Activated CD8-positive, alpha-beta memory T cell treated with anti-CD3 and anti-CD28 coated beads, Interleukin-2, amount 50 U/mL, for 48 hours (primary cell): ENCODE measurements at places on chromosomes 7 and 10.

- no peak for DNase-seq
These were observed 80.0 kb upstream of the DDC start for GRCh38 chr7:50645186-50645585.

DNA sequence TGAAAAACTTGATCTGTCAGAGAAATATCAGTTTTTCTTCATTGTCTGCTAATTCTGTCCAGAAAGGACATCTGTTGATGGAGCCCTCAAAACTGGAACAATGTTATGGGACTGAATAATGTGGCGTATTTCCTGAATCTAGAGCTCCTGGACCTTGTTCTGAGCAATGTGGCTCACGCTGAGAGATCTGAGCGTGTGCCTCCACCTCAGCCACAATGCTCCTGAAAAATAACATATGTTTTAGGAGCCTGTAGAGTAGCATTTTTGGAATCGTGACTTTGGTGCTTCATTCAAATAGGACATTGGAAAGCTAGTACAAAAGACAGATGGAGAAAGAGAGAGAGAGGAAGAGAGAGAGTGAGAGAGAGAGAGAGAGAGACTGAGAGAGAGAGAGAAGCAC is 110.3 kb downstream of the BMPER start:
- DNase-seq: no peak

DNA sequence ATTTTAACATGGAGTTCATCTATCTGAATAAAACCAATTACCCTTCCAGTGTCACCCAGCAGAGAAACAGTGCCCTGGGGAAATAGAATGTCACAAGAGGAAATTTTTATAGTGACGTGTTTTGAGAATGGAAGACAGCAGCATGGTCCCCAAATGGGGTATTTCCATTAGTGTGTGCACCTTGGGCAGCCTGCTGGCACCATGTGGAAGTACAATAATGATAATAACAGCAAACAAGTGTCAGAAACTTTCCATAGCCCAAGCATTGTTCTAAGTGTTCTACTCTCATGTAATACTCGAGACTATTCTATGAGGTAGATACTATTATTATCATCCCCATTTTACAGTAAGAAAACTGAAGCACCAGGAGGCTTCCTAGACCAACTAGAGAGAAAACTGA is 2.2 kb upstream of the PDE1C start:
- no peak for DNase-seq

DNA sequence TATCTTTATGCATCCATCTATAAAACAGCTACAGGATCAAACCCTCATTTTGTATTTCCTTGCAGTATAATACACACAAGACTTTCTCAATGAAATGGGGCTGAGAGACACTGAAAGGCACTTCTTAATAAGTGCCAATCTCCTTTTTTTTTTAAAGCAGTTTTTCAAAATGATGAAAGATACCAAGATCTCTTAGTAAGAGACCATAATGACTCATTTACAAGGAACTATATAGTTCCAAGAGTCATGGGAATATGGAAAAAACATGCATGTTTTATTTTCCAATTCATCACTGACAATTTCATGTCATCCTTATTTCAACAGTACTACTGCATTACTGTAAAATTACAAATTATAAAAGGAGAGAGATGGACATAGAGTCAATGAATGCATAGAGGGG is 973.7 kb downstream of the GATA3 start:
- no peak for DNase-seq

DNA sequence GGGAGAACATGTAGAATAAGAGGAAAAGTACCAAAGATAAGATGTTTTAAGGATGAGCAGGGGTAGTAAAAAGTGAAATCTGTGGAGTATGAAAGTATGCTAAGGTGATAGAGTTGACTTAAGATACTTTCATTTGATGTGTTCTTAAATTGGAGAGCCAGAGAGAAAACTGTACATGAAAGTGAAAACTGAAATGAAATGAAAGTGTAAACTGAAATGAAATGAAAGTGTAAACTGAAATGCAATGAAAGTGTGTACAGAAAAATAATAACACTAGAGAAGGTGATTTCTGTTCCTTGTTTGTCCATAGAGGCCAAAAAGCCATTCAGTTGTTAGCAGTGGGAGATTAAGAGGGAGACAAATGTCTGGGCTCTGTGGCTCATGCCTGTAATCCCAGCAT is 17.5 kb downstream of the AHR start:
- no peak for DNase-seq
